Fibroblast of skin of back (primary cell): ENCODE measurements at places on chromosomes 1 and 21.

DNA sequence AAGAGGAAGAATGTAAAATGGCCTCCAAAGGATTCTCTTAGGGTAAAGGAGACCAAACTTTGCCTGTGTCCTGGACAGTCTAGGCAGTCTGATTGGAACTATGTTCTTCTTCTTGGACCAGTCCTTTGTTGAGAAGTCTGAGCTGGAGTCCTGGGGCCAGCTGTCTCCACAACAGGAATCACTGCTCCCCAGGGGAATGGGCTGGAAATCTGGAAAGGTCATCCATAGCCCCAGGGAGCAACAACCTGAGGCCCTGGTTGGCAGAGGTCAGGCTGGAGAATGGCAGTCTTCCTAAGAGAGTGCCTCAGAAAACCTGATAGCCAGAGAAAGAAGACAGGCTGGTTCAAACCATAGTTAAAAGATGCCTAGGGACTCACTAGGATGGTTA lies 68.7 kb downstream of the PLXNA2 start:
- DNase-seq: no peak

DNA sequence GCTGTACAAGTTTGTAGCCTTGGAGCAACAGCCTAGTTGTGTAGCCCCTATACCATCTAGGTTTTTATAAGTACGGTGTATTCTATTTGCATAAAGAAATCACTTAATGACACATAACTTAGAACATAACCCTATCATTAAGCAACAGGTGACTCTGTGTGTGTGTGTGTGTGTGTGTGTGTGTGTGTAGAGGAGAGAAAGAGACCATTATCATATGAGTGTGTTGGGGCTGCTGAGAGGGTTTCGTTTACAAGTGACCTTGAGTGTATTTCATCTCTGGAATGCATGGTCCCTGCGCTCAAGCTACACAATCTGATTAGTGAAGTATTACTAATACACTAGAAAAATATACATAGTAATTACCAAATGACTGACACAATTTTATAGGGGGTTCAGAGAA lies 115.1 kb downstream of the RABGAP1L start:
- no peak for DNase-seq

- DNase-seq: no peak
Observed at GRCh38 chr1:215681041-215681440, 113.9 kb downstream of the KCTD3 start.

GRCh38 chr21:26167593-26167992 lies 3.0 kb downstream of the APP start:
- no peak for DNase-seq

DNA sequence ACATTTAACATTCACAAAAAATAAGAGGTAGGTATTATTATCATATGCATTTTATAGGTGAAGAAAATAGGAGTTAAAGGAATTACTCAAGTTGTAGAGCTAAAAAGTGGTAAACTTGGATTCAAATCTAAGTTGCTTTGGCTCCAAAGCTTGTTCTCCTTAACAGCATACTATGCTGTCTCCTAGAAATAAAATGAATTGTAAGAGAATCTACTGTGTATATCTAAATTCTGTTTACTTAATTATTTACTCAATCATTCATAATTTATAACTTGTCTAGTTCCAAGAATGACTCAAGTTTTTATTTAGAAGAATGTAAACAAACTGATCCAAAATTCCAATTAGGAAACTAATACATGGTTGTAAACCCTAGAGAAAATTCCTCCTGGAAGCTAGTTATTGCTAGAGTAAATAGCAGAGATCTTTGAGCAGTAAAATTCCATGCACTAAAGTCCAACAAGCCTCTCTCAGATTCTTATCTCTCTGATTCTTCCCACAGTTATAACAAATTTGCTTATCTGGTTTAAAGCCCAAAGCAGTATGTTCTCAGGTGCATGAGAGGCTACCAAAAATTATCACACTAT lies 132.5 kb upstream of the DPT start:
- DNase-seq: no peak

DNA sequence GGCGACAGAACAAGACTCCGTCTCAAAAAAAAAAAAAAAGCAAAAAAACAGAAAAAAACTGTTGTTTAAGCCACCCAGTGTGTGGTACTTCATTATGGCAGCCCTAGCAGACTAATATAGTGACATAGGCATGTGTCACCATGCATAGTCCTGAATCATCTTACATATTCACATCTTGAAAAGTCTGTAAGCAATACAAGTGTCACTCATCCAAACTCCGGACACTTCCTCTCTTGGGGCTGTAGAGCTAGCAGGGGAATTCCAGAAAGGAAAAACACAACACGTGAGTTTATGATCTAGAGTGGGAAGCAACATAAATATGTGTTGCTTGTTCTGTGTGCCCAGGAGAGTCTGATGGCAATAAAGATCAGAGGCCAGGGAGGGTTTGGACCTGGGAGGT lies 81.6 kb upstream of the KCNE2 start:
- DNase-seq: peak; percentile 78

- DNase-seq: no peak
Observed at GRCh38 chr1:202233171-202233570, 39.6 kb downstream of the LGR6 start.

- DNase-seq: no peak
Observed at GRCh38 chr1:178954325-178954690, 71.4 kb upstream of the FAM20B start.

DNA sequence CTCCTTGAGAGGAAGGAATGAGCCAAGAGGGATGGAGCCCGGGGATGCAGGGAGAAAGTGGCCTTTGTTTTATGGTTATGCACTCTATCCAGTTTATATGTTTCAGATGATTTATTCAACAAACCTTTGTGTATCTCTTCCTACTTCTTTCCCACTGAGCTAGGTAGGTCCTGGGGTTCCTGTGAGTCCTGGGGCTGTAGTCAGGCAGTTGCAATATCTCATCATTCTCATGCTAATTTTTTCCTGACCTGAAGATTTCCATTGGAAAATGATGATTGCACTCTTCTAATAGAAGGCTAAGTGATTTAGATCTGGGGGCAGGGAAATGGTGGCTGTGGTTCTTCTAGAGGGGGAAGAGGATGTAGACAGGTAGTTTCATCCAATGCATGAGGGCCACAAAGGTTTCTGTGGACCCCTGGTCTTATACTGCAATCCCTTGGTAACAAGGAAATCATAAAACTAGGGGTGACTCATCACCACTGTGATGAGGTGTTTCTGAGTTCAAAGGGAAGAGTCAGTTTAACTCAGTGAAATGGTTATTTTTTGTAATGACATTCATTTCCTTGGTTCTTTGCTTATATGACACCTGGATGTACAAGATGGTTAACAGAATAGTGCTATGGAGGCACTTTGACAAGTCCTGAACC lies 20.2 kb downstream of the B3GALT5 start:
- DNase-seq: peak; percentile 67

- peak; percentile 85 for DNase-seq
Observed at GRCh38 chr1:86788300-86789206, 84.2 kb downstream of the SH3GLB1 start.

DNA sequence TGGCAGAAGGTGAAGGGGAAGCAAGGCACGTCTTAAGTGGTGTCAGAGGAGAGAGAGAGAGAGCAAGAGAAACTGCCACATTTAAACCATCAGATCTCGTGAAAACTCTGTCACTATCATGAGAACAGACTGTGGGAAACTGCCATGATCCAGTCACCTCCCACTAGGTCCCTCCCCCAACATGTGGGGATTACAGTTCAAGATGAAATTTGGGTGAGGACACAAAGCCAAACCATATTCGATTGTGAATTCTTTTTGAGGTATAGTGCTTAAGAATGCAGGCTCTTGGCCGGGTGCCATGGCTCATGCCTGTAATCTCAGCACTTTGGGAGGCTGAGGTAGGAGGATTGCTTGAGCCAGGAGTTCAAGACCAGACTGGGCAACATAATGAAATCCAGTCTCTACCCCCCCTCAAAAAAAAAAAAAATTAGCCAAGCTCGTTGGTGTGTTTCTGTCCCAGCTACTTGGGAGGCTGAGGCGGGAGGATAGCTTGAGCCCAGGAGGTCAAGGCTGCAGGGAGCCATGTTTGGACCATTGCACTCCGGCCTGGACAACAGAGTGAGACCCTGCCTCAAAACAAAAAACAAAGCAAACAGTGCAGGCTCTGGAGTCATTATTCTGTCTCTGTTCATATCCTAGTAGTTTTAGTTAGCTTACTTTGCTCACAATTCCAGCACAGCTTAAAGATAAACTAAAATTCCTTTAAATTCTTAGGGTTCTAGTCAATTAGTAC lies 6.0 kb downstream of the ZCCHC17 start:
- peak; percentile 38 for DNase-seq

DNA sequence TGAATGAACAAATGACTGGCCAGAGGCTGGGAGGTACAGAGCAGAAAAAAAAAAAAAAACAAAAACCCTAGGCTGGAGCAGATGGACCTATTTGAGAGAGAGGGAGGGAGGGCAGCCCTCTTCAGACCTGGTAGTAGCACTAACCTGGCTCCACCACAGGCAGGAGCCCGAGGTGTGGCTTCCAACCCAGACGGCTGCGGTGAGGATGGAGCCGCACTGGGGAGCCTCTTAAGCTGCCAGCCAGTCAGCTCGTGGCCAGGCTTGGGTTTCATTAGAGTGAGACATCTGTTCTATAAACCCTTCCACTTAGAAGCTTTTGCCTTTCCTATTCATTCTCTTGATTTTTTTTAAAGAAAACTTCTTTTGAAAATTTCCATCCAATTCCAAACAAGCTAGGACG lies 16.8 kb downstream of the LGR6 start:
- peak; percentile 11 for DNase-seq

GRCh38 chr1:201734786-201735185 lies 94.2 kb upstream of the IPO9 start:
- DNase-seq: no peak

DNA sequence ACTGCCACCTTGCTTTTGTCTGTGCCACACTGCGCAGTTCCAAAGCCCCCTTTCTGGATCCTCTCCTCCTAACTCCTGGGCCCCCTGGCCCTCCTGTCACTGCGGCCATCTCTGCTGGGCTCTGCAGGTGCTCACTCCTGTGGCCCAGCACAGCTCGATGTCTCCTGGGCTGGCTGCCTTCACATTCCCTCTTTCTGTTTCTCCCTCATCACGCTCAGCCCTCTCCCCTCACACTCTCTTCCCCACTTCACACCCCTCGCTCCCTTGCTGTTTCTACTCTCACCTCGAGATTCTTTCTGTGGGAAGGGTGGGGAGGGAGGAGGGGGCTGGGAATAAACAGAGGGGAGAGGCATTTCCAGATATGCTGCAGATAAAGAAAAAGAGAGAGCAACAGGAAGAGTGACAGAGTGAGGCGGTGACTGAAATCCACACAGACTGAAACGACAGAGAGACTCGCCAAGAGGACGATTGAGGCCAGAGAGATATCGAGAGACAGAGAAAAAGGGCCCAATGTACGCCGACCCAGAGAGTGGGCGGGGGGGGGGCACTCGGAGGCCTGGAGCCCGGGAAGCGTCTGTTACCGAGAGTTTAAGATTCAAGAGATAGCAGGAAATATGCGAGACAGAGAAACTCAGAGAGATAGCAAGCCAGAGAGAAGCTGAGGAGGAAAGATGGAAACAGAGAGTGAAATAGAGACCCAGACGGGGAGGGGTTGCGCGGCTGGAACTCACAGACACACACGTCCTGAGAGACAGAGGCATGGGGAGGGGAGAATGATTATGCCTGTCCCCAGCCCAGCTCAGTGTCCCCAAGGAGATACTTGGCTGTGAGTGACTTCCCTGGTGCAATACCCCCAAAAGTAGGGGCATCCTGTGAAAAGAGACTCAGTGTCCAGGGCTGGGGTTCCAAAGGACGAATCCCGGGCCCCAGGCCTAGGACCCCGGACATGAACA lies 666 bp downstream of the CSF3R start:
- DNase-seq: no peak

GRCh38 chr1:219781491-219781890 lies 146.9 kb downstream of the SLC30A10 start:
- no peak for DNase-seq

DNA sequence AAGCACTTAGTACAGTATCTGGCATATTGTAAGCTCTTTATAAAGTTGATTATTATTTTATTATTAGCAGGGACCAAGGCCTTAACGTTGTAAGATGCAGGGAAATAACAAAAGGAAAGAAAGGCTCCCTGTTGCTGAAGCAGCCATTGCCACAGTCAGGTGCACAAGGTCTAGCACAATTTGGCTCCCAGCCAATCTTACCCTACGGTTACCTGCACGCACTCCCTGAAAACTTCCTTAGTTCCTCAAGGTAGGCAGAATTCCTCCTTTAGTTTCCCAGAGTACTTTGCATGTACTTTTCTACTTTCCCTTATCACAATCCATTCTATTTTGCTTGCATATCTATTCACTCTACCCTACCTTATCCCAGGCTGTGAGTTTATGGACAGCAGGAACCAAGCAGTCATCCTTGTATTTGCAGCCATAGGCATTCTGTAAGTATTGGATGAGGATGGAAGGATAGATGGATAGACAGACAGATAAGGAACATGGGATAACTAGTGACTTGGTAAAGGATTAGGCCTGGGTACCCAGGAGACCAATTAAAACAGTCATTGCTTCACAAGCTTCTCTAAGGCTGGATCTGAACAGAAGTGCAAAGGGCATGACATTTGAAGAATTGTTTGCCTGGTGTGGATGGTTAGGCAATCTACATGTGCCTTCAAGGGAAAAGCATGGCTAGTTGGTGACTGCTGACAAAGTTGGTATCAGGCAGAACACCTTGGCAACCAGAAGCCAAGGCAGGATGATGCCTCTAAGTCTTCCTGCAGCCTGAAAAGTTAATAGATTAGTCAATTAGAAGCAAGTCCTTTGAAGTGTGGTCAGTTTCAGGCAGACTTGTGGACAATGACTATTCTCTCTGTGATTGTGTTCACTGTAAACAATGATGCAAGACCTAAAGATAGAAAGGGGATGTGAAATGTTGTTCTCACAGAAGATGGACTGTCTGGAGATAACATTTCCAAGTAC lies 20.8 kb upstream of the JAK1 start:
- DNase-seq: no peak

GRCh38 chr21:25024639-25025038 lies 582.6 kb downstream of the MRPL39 start:
- DNase-seq: no peak

GRCh38 chr1:228184152-228184551 lies 18.5 kb downstream of the IBA57 start:
- no peak for DNase-seq

GRCh38 chr1:41160498-41161110 lies 81.5 kb downstream of the SCMH1 start:
- DNase-seq: no peak
